ENCODE measurements at places on chromosomes 1 and 21.

- no peak for DNase-seq
Observed at GRCh38 chr1:216303690-216304089, 119.6 kb downstream of the USH2A start.

- no peak for DNase-seq
Observed at GRCh38 chr1:244052016-244052727, 1.1 kb downstream of the ZBTB18 start.

DNA sequence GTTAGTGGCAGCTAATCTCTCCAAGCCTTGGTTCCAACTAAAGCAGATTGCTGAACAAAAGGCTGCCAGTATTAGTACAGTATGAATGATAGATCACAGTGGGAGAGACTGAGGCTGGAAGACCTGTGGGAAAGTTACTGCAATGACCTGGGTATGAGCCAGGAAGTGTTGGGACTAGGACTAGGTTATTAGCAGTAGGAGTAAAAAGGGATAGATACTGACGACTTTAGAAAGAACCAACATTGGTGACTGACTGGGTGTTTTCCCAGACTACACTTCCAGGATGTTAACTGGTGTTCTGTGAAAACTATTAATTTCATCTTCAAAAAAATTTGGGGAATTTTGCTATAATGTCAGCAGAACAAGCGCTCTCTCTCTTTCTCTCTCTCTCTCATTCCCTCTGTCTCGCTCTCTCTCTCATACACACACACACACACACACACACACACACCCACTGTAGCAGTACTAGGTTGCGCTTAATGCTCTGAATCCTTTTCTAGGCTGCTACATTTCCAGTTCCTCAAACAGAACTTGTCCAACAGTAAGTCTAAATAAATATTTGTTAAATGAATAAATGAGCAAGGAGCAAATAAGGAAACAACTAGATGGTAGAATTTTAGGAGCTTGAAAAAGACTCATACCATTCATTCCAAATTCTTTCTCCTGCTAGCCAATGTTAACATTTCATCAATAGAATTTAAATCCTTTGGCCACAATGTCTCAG, 47.6 kb upstream of the RGS8 start:
- DNase-seq, result no peak

GRCh38 chr1:197910120-197910991, 6.8 kb upstream of the LHX9 start:
- DNase-seq, result no peak

GRCh38 chr1:65141394-65141793, 6.6 kb upstream of the AK4 start:
- DNase-seq, result peak; percentile 59

DNA sequence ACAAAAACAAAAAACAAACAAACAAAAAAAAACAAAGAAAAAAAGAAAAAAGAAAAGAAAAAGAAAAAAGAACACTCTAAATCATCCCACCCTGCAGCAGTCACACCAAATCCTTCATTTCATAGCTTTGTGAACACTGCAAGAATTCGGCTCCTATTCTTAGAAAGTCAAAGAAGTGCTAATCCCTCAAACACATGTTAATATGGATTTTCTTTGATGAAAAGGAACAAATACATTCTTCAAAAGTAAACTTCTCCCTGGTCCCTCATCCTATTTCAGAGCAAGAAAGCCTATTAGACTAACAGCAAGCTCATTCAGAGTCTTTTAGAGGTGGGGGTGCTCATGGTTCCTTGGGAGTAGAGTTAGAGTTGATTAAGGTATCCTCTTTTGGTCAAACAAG, 7.2 kb upstream of the MRPL39 start:
- no peak for DNase-seq

DNA sequence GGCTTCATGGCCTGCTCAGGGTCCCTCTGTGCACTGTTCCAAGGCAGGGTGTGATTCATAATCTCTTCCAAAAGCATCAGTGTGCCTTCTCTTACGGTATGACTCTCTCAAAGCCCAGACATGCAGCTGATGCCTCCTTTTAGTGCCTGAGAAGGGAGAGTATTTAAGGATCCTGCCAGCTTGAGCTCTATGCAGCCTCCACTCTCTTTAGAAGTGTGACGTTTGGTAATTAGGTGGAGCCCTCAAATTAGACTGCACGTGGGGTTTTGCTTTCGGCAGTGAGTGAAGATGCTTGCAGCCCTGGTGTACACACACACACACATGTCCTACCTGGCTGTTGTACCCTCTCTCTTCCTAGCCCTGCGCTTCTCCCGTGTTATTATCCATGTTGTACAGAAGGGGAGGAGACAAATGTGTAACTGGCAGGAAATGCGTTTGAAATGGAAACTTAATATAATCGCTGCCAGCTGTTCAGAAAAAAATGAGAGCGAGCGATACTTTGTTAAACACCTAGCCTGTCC, 2.6 kb upstream of the C1orf174 start:
- no peak for DNase-seq

DNA sequence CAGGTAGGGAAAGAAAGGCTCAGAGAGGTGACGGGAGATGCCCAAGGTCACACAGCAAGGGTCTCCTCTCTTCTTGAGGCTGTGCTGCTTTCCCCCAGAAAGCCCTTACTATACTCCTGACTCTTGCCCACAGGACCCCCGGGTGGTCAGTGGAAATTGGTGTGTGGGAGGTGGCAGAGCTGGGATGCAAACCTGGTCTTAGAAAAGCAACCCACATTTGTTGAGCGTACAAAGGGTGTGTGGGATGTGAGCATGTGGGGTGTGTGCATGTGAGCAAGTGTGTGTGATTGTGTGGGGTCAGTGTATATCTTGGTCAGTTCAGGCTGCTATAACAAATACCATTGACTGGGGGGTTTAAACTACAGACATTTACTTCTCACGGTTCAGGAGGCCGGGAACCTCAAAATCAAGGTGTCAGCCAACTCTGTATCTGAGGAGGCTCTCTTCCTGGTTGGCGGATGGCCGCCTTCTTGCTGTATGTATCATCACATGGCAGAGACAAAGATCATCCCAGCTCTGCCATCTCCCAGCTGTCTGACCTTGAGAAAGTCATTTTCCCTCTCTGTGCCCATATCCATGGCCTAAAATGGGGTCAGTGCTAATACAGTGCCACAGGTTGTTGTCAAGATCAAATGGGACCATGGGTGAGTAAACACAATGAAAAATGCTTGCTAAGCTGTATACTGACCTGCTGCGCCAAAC, 268.5 kb downstream of the PTPRU start:
- no peak for DNase-seq

DNA sequence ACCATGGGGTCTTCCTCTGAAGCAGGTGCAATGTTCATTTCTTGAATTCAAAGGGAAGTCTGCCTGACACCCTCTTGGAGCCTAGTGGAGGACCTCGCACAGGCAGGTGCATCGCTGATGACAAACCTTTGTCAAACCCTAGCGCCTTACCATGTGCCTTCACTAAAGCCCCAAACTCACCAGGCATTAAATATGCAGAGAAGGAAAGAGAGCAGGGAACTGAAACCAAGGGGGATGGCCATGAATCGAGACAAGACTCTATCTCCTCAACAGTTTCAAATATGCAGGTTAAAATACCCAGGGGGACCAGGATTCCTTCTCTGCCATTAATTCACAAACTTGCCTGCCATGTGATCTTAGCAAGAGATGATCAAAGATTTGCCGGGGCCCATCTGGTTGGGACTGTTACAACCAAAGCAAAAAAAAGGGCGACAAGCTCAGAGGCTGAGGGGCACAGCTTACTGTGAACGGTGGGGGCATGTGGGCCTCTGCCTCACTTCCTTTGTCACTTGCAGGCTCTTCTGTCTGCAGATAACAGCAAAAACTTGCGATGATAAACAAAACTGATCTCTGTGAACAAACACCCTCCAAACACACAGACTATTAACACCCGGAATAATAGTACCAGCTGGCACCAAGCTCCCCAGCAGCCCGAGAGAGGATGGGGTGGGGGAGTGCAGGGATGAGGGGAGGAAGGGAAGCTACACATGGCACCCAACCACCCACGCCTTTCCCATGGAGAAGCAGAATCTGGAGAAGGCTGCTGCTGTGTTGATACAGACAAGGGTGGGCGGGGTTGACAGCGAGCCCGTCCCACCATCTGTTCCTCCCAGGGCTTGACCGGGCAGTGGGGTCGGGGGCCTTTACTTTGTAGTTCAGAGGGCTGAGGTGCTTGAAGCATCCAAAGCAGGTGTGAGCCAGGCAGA, 33.9 kb downstream of the TMEM63A start:
- no peak for DNase-seq

GRCh38 chr1:79353224-79353623, 346.7 kb upstream of the ADGRL4 start:
- DNase-seq, result peak; percentile 28

GRCh38 chr1:150429805-150430204, 57.4 kb upstream of the TARS2 start:
- DNase-seq, result no peak

DNA sequence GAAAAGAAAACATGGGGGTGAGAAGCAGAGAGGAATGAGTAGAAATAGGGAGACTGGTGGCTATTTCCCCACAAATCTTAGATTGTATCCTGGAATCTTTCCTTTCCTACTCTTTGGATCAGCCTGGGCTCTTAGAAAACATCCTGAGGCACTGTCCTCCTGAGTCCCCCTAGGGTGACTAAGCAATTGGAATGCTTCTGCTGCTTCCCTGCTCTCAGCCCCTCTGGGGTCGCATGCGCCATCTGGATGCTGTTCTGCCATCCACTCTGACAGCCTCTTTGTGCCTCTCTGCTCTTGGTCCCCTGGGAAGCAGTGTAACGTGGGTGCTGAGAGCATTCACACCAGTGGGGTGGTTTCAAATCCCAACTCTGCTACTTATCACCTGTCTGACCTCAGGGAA, 443.0 kb downstream of the SIPA1L2 start:
- DNase-seq, result no peak

GRCh38 chr1:42845866-42846256, 552 bp upstream of the ZNF691 start:
- no peak for DNase-seq

- no peak for DNase-seq
Observed at GRCh38 chr1:235093696-235094592, 34.7 kb downstream of the TOMM20 start.

DNA sequence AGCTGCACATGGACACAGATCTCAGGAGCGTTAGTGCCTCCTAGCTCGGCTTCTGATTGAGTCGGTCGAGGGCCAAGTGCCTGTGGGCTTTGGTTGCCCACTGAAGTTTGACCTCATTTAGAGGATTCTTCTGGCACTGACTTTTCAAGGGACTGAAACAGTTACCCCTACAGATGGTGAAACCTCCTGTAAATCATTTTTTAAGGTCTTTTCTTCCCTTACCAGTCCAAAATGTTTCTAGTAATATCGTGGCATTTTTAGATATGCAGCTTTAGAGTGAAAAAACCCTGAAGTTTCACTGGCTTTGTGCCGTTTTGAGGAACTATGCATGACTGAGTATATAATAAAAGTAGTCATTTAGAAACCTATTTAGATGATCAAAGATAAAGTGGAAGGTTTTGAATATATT, 34.7 kb upstream of the L1TD1 start:
- no peak for DNase-seq

All from skeletal muscle cell (primary cell).